ENCODE measurements at places on chromosomes 12 and 14.

DNA sequence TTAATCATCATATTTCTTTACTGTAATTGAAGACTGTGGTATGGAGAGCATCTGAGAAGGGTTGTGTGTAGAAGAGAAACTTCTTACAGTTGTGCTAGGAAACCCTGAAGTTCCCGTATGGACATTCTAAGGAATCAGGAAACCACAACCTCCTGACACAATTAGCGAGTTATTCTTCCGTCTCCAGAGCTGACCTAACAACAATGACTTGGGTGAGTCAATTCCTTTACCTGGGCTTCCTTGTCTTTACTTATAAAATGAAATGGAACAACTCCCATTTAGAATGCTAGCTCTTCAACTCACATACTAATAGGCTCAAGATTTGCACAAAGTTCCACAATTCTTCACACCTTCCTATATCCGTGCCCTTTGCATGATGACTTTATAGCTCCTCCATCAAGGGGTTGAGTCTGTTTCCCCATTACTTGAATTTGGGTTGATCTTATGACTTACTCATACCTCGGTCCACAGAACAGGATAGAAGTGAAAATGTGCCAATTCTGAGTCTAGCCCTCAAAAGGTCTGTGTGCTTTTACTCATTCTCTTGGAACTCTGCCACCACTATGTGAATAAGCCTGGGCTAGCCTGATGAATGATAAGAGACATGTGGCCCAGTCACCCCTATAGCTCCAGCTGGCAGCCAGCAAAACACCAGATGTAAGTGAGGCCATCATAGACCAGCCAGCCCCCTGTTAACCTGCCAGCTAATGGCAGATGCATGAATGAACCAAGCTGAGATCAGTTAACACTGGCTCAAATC, 459.4 kb downstream of the ETNK1 start:
- DNase-seq, result no peak

DNA sequence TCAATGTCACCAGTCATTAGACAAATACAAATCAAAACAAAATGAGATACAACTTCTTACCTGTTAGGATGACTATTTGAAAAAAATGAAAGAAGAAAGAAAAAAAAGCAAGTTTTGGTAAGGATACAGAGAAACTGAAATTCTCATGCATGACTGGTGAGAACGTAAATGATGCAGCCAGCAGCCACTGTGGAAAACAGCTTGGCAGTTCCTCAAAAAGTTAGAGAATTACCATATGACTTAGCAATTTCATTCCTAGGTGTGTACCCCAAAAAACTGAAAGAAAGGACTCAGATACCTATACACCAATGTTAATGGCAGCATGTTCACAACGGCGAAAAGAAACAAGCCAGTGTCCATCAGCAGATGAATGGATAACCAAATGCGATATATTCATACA, 26.6 kb downstream of the NINJ2 start:
- no peak for DNase-seq

DNA sequence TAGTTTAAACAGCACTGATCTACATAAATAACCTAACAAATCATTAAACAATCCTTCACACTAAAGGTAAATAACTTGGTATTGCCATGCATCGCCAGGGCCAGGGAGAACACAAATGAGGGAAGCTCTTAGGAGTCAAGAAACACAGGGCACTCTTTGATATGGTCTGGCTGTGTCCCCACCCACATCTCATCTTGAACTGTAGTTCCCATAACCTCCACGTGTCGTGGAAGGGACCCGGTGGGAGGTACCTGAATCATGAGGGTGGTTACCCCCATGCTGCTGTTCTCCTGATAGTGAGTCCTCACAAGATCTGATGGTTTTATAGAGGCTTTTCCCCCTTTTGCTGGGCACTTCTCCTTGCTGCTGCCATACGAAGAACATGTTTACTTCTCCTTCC, 17.3 kb downstream of the TMEM132D start:
- DNase-seq, result no peak

DNA sequence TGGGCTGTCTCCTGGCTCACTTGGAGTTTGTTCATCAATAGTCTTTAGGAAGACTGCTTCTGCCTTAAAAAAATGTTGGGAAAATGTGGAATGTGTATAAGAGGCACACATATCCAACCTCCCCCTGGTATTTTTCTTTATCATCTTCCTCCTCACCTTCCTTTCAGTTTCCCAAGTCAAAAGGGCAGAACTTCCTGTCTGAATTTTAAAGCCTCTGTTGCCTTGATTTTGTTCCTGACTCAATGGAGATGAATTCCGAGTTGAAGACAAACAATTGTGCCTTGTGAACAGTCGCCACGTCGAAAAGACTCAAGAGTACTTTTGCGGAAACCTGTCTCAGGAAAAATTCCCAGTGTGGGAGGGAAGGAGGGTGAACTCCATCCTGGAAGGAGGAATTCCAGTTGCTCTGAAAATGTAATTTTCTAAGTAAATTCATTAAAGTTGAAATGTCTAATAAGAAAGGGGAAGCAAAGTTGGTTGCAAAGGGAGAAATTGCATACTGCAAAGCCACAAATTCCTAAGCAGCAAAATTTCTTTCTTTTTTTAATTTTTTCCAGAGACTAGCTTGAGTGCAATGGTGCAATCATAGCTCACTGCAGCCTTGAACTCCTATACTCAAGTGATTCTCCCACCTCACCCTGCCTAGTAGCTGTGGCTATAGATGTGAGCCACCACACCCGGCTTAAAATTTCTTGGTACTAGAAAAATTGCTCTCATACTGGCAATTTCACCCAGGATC, 50.2 kb upstream of the ELK3 start:
- no peak for DNase-seq

- no peak for DNase-seq
Observed at GRCh38 chr14:59422069-59422881, 42.9 kb downstream of the GPR135 start.

- DNase-seq, result no peak
Observed at GRCh38 chr14:30064454-30064853, 136.8 kb upstream of the PRKD1 start.

DNA sequence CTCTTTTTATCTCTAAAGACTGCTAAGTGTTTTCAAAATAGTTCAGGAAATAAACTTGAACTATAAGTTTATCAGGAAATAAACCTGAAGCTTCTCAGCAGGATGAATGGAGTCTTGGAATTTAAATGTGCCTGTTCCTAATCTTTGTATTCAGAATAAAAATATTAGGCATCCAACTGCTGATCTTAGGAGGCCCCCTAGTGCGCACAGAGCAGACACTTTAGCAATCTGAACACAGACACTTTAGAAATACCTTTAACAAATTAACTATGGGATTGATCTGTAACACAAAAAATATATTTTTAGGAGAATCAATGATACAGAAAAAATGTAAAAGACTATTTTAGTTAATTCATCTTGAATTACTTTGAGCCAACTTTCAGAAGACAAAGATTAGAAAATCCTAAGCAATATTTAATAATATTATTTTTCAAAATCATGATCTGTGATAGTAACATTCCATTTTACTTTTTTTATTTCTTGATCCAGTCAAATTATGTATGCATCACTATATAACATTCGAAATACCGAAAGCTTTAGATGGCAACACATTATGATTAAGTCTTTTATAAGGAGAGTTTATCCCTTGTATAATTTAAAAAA, 80.9 kb downstream of the SLC41A2 start:
- DNase-seq, result no peak

DNA sequence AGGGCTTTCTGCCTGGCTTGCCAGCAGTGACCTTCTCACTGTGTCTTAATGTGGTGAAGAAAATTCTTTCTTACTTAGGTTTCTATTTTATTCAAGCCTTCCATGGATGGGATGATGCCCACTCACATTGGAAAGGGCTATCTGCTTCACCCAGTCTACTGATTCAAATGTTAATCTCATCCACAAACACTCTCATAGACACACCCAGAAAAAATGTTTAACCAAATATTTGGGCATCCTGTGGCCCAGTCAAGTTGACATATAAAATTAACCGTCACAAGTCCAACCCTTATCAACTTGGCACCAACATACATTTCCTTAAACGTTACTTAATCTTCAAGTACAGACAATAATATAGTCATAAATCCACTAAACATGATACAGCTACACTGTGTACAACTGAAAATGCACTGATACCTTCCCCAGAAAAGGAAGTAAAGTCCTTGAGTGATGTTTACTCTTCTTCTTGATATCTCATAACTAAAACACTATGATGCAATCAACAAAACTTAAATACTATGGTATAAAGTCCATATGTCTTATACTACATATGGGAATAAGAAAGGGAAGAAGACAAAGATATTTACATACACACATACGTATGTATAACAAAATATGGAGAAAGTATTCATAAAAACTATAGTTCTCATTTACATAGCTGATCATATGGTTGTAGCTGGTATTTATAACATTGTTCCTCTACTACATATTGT, 394.7 kb upstream of the NOVA1 start:
- no peak for DNase-seq

DNA sequence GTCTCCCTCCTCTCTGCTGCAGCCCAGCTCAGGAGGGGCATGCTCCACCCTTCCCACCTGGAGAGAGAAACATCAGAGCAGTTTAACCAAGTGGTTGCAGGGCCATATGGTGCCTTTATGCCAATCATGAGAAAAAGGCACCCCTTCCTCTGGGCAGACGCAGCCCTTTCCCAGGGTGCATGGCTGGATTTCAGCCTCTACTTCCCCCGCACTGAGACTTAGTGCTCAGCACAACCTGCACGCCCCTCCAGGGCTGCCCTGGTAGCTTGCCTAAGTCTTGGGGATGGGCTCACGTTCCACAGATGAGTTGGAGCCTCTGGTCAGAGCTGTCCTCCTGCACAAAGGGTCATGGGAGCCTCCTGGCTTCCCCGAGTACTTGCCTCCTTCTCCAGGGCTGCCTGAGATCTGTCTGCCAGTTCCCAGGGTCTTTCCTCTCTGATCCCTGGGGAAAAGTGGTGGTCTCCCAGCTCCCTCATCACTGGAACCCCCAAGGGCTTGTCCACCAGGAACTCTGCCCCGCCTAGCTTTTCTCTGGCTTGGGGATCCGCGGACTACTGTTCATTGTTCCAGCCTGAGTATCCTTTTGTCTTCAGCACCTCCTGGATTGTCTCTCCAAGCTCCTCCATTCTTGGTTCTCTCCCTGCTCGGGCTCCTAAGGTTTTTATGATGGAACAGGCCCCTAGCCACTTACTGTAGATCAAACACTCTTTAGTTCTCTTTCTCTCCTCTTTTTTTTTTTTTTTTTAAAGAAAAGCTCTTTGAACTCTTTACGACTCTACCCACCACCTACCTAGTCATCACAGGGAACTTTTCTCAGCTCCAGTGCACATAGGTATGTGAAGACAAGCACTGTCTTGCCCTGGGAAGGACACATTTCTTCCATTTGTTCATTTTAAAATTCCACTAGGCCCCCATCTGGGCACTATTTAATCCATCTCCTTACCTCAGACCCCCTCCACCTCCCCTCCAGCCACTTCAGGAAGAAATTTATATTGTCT, 6.1 kb upstream of the KRT74 start:
- DNase-seq, result no peak

- DNase-seq, result peak; percentile 17
Observed at GRCh38 chr12:46303039-46303666, 34.3 kb upstream of the SLC38A1 start.

DNA sequence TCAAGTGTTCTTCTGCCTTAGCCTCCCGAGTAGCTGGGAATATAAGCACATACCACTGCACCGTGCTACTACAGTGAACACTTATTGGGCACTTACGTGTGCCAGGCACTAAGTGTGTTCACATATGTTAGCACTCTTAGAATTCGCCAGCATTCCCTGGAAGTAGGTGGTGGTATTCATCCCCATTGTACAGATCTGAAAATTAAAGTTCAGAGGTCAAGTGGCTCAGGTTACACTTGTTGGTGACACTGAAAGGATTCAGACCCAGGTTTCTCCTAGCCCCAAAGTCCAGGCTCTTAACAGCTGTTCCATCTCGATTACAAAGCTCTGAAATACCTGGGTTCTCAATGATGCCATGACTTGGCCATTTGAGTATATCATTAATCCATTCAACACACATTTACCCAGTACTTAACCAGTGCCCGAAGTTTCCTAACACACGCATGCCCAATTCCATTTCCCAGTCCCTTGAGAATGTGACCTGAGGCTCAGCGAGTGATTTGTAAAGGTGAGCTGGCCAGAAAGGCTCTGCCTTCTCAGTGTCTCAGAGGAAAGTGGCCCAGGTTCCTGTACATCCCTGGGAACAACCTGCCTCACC, 4.8 kb downstream of the MVK start:
- no peak for DNase-seq

DNA sequence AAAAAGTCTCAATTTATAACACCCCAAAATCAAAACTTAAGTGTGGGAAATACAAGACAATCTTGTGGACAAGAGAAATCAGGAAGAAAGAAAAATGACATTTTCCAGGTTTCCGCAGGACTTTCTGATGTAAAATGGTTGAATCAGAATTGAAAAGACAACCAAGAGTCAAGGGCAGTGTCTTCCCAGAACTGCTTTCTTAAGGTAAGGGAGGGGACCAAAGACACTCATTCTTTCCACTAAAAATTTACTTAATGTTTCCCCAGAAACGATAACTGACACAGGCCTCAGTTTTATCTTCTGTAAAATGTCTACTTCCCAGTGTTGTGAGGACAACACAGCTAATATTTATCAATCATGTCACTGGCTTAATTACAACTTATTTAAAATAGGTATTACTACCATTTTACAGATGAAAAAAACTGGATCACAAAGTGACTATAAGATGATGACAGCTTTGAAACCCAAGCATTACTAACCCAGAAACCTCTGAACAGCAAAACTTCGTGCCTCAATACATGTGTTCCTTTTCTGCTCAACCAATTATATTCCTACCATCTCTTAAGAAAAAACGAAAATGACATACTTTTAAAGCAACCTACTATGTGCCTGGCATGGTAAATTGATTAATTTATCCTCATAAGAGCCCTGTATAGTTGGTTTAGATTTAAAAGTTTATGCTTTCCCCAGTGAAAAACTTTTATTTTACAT, 4.6 kb downstream of the SINHCAF start:
- DNase-seq, result no peak

GRCh38 chr14:83372271-83372670, 1838.6 kb upstream of the SEL1L start:
- no peak for DNase-seq

GRCh38 chr12:101857043-101857558, 20.3 kb upstream of the DRAM1 start:
- peak; percentile 43 for DNase-seq

DNA sequence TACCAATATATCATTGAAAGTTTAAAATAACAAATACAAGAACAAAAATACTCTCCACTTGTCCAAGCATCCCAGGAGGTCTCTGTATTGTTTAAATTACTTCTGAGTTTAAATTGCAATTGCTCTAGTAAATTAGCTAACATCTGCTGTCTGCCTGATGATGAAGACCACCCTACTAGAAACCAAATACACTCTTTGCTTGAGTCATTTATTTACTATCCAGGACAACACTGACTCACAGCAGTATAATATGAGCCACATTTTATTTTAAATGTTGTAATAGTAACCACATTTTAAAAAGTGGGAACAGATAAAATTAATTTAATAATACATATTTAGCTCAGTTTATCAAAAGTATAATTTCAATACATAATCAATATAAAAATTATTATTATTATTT, 62.9 kb upstream of the EEA1 start:
- DNase-seq, result no peak

DNA sequence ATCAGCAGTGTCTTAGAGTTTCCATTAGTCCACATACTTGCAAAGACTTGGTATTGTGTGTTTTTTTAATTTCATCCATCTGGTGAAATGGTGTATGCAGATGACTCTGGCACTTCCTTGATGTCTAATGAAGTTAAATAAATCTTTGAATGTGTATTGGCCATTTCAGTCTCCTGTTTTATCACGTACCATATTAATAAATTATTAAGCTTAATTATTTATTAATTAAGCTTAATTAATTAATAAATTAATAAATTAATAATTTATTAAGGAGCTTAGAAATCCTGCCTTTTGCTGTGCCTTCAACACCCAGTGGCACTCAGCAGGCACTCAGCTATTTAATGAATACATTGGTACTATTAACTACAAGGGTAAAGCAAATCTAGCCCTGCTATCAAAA, 18.2 kb downstream of the PDZRN4 start:
- DNase-seq, result no peak

All from Panc1 (cell line).